ENCODE measurements at places on chromosomes 6 and 20.

GRCh38 chr6:144127097-144127496 lies 23.2 kb upstream of the STX11 start:
- DNase-seq: no peak

DNA sequence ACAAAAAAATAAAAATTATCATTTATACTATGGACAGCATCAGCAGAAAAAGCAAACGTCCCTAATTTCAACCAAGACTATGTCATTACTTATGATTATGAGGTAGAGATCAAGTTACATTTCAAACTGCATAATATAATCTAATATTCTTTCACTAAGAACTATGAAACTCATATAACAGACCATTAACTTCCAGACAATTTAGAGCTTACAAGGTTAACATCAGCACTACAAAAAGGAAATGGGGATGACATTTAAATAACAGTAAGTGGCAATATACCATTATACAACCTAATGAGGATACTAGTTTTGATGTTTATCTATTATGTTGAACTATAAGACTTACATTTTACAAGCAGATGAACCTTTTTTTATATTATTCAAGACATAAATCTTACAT lies 261.0 kb upstream of the THEMIS start:
- DNase-seq: no peak

DNA sequence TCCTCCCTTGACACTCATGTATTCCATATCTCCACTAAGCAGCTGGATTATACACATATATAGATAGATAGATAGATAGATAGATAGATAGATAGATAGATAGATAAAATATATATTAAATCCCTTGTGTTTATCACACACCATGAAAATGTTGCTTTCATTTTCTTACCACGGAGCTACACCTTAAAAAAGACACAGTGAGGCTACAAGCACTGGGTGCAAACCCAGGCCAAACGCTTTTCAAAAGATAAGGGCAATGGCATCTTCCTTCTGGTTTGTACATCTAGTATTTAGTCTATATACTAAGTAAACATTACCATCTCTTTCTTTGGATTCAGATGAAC lies 377.1 kb downstream of the ESR1 start:
- no peak for DNase-seq

DNA sequence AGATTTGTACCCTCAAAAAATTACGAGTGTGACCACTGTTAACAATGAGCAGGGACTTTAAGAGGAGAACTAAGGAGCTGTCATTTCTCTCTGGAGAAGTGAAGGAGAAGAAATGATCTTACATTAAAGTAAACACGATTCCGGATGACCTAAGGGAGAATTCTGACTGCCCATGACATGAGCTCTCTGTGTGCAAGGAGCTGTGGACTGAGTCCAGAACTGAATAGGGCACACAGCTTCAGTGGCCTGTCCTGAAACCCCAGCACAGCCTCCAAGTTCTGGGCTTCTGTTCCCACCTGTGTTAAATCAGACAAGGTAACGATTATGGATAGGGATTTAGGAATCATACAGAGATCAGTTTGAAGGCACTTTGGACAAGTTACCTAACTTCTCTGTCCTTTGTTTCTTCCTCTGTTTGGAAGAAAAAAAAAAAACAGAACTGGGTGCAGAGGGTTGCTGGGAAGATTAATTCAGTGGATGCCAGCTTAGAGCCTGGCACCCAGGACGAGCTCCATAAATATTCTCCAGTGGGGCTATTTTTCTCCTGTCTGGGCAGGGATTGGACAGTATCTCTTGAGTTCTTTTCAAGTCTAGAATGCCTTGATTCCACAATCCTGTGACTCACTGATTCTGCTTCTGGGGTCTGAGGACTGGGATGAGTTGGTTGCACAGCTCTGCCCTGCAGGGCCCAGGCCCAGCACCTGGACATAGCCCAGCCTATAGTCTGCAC lies 65.7 kb downstream of the MRPL14 start:
- DNase-seq: no peak

DNA sequence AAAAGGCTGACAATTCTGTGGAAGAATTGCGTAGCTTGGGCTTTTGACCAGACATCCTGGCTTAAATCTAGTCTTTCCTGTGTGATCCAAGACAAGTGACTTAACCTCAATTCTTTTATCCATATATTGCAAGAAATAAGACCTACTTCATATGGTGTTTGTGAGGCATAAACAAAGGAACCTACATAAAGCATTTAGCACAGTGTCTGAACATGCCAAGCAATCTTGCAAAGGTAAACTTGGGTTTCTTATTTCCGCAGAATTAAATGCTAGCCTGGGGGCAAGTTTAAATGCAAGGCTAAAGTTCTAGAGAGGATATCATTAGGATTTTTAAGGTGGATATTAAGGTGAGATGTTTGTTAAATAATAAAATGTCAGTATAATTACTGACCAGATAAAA lies 47.9 kb downstream of the HDDC2 start:
- no peak for DNase-seq

DNA sequence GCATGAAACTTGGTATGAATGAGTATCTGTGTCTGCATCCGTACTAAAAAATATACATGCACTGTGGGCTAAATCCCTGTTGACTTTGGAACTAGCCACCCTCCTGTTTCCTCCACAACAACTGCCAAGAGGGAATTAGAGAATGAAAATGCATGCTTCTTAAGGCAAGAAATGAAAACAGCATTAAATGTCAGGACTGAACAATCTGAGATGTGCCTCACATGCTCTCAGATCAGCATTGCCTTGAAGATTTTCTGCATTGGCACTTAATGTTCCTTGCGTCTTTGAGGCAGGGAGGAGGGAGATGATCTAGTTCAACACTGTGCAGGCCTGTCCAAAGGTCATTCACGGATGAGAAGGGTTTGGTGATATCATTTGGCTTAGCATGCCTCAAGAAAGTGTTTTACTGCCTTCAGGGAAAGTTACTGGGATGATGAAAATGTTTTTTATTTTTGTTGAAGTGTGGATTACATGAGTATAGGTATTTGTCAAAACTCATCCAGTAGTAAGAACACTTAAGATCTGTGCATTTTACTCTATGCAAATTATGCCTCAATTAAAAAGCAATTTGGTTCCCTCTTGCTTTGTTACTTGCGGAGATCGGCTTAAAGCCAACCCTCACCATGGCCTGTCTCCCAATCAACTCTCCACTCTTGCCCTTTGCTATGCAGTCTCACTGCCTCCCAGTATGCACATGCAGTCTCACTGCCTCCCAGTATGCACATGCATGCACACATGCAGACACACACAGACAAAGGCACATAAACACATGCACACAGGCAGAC lies 47.5 kb upstream of the RIN2 start:
- DNase-seq: no peak

GRCh38 chr6:70507161-70507560 lies 59.6 kb upstream of the SDHAF4 start:
- DNase-seq: no peak

- no peak for DNase-seq
These were observed 10.4 kb downstream of the FAM110A start for GRCh38 chr20:843912-844311.

DNA sequence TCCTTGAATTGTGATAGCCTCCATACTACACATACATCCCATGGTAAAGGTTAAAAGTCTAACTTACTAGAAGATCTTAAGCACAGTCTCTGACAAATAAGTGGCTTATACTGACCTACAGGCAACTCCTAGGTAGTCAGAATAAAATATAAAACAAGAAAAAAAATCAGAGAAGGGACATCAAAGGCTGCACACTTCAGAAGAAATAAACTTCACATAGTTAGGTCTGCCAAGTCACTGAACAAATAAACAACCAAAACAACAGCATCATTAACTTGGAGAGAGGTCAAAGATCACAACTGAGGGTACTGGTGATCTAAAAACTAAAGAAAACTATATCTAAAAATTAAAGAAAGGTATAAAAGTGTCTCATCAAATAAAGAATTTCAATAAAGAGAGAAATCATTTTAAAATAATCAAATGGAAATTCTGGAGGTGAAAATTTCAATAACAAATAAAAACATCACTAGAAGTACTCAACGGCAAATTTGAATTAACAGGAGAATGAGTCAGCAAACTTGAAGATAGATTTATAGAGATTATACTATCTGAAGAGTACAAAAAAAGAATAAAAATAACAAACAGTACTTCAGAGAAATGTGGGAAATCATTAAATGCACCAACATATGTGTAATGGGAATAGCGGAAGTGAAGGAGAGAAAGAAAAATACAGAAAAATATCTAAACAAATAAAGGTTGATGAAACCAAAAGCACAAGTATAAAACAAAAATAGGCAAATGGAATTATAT lies 88.0 kb upstream of the UST start:
- DNase-seq: no peak

- no peak for DNase-seq
These were observed 59.0 kb upstream of the QKI start for GRCh38 chr6:163355426-163355991.

DNA sequence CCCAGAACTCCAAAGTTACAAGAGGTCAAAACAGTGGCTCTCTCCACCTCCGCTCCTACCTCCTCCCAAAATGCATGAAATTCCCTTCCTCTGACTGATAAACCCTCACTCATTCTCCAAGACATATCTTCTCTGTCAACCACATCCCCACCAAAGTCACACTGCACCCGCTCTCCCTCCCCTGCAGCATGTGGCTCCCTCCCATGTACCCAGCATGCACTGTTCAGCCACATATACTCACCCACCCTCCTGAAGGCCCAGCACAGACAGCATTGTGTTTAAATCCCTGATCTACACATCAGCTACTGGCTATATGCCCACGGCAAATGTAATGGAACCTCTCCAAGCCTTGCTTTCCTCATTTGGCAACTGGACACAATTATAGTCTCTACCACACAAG lies 5.5 kb upstream of the POU5F1 start:
- no peak for DNase-seq

DNA sequence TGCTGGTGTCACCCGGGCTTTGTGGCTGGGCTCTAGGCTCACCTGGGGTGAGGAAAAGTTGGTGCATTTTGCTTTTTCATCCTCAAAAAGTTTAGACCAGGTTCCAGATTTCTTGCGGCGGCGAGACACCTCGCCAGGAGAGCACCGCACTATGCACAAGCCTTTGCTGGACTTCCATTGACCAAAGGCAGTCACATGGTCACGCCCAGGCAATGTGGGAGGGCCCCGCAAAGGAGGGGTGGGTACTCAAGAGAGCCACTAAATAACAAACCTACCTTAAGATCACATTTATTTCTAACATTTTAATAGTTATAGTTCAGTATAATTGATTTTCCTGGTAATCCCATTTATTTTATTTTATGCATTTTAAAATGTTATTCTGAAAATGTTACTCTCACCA lies 3.0 kb upstream of the KIF16B start:
- DNase-seq: no peak

DNA sequence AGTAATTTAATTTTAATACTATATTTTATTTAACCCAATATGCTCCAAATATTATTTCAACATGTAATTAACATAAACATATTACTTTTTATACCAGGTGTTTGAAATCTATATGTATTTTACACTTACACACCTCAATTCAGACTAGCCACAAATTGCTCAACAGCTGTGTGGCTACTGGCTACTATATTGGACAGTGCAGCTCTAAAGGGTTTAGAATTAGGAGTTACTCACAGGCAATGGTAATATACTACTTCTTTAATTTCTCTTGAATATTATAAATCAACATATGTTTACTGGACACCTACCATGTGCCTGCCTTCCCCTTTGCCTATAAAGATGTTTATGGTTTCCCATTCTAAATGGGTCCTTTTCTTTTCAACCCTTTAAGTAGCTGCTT lies 2.3 kb downstream of the MTRF1L start:
- DNase-seq: no peak

- no peak for DNase-seq
These were observed 100.2 kb downstream of the PSMB1 start for GRCh38 chr6:170452767-170453545.

DNA sequence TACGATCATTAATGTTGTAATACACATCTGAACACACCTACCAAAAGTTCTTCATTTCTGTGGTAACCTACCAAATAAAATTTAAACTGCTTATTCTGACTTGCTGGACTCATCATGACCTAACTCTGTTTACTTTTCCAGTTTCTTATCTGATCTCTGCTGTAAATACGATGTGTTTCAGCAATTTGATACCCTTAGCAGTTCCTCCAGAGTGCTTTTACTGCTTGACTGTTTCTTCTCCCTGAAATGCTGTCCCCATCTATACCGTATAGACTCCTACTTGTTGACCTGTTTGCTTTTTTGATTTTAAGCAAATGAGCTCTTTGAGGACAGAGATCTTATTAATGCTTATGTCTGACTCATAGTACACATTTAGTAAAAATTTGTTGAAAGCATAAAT lies 119.5 kb downstream of the SCAF8 start:
- DNase-seq: no peak

GRCh38 chr6:131936156-131936555 lies 15.0 kb downstream of the CCN2 start:
- DNase-seq: no peak

DNA sequence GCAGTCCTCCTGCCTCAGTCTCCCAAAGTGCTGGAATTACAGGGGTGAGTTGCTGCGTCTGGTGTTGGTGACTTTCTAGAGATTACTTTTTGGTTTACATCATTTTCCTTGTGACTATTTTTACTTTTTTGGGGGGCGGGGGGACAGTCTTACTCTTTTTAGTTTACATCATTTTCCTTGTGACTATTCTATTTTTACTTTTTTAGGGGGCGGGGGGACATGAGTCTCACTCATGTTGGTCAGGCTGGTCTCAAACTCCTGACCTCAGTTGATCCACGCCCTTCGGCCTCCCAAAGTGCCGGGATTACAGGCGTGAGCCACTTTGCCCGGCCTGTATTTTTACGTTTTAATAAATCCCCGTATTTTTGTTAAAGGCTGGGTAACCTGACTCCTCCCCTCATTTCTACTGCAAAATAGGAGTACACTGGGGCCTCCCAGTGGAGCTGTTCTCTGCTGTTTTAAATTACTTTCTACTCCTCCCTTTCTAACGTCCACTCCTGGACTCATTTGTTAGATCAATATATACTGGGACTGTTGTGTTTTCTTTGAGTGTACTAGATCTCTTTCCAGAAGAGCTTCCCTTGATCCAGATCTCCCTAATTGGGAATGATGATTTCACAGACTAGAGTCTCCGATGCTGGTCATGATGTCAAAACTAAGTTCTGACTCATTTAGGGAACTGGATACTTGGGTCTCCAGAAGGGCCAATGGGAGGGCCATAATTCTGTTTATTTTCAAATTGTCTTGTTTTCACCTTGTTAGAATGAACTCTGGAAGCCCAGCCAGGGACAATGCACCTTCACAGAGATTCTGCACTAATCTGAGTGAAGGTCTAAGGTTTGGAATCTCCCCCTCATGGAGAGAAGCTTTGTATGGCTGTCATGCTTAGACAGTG lies 9.2 kb downstream of the HSPA1B start:
- DNase-seq: no peak

- DNase-seq: no peak
These were observed 1.4 kb upstream of the CHRNA4 start for GRCh38 chr20:63362436-63363009.

DNA sequence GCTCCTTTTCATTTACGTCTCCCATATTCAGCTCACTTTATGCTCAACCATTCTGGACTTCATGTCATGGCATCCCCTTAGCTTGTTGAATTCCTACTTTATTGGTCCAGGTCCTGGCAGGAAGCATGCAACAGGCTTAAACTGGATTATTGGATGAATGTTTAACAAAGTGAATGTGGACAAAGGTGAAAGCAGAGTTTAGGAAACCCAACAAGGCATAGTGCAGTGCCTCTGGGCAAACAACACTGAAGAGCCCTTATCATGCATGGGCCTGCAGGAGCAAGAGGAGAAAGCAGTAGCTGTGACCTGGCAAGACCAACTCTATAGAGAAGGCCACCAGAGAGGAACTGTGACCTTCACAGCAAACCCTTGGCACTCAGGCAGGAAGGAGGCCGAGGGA lies 5.3 kb upstream of the ANKRD66 start:
- no peak for DNase-seq

- DNase-seq: no peak
These were observed 16.6 kb upstream of the MAP7 start for GRCh38 chr6:136566851-136567250.

Data from effector CD4-positive, alpha-beta T cell (primary cell).